Tibial nerve (tissue), 4 donors: ENCODE measurements at places on chromosomes 1 and 21.

- H3K27ac ChIP-seq = no peak overlapping the region
- peak overlapping the region; percentile 23 for H3K4me3 ChIP-seq
- H3K27me3 ChIP-seq = no peaks in the 10 kb centered on the region
- peaks cover 55% of the 10 kb centered on the region for H3K4me1 ChIP-seq
- H3K36me3 ChIP-seq = peaks cover 7% of the 10 kb centered on the region
Measured at GRCh38 chr1:223133306-223133823, 9.7 kb downstream of the TLR5 start.

DNA sequence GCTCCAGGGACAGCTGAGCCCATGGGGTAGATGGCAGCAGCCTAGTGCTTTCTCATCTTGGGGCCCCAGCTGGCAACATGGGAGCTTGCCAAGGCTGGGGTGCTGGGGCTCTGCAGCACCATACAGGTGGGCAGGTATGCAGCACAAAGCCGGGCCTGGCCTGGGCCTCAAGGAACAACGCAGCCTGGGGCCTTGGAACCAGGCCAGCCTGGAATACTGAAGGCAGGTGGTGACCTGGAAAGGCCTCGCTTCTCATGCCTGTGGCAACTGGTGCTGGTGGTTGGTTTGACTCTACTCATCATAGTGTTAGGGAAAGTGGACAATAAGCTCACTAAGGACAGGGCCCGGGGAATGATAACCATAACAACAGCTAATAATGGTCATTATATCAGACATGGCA lies 27.0 kb upstream of the SDHB start:
- H3K36me3 ChIP-seq = no peaks in the 10 kb centered on the region
- no peaks in the 10 kb centered on the region for H3K27me3 ChIP-seq
- no peak for DNase-seq
- H3K4me1 ChIP-seq = no peaks in the 10 kb centered on the region

GRCh38 chr1:93869653-93870052 lies 9.4 kb downstream of the DNTTIP2 start:
- H3K4me1 ChIP-seq = no peaks in the 10 kb centered on the region
- H3K27me3 ChIP-seq = no peaks in the 10 kb centered on the region
- DNase-seq = no peak

- no peak overlapping the region for H3K4me3 ChIP-seq
- DNase-seq = no peak
- no peaks in the 10 kb centered on the region for H3K27me3 ChIP-seq
- H3K36me3 ChIP-seq = no peaks in the 10 kb centered on the region
Measured at GRCh38 chr1:233629305-233629935, 15.5 kb downstream of the KCNK1 start.

GRCh38 chr1:22536506-22536905 lies 26.8 kb upstream of the EPHA8 start:
- H3K27ac ChIP-seq = no peak overlapping the region
- no peaks in the 10 kb centered on the region for H3K27me3 ChIP-seq
- peaks cover 6% of the 10 kb centered on the region for H3K4me1 ChIP-seq

DNA sequence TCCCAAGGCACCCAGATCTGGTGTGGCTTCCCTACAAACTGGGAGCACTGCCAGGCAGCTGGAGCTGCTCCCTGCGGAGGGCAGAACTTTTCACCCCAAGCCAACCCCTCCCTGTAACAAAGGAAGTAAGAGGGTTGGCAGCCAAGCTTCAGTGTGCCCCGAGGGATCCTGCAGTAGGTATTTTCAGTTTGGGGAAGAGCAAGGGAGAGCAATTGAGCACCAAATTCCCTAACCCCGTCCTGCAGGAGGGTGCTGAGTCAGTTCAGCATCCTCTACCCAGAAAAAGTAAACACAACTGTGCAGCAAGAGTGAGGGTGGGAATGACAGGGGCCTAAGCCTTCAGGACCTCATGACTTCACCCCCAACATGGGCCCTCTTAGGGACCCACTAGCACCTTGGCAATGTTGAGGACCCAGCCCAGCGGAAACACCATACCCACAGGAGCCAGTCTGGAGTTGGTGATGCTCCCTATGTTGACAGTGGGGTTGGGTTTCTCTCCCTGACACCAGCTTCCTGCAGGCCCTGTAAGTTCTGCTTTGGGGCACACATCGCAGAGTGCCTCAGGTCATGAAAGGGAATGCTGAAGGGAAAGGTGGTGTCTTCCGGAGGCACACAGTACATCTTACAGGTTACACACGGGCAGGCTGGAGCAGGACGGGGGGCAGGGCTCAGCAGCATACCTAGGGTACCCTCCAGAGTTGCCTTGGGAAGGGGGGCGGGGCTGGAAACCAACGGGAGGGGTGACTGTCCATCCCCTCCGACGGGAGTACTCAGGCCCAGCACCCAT lies 14.8 kb downstream of the SH3BP5L start:
- peaks cover 52% of the 10 kb centered on the region for H3K36me3 ChIP-seq
- peaks cover 30% of the 10 kb centered on the region for H3K4me1 ChIP-seq
- H3K4me3 ChIP-seq = no peak overlapping the region
- H3K27me3 ChIP-seq = no peaks in the 10 kb centered on the region
